ENCODE measurements at places on chromosomes 13 and 19.

- DNase-seq: no peak
Measured at GRCh38 chr13:30744056-30744680, 8.8 kb downstream of the ALOX5AP start.

- no peak for DNase-seq
Measured at GRCh38 chr19:51735759-51736449, 12.1 kb upstream of the HAS1 start.

DNA sequence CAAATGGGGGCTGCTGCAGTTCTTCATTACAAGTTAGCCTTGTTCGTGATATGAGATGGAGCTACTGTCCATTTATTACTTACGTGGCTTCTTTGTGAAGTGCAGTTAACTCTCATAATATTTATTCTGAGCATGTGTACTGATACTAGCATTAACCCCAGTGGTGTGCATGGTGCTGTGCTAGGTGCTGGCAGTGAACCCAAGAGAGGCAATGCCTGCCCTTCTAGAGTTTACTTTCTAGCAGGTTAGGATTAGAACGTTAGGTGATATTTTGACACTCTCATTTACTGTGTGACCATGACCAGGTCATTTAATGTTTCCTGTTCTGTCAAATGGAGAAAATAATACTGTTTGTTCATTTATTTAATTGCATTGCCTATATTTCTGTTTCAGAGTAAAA, 16.9 kb downstream of the PIBF1 start:
- DNase-seq: no peak

GRCh38 chr19:31701146-31701545, 351.9 kb upstream of the TSHZ3 start:
- no peak for DNase-seq

- DNase-seq: peak; percentile 36
Measured at GRCh38 chr19:51439021-51439465, 19.2 kb downstream of the SIGLEC8 start.

DNA sequence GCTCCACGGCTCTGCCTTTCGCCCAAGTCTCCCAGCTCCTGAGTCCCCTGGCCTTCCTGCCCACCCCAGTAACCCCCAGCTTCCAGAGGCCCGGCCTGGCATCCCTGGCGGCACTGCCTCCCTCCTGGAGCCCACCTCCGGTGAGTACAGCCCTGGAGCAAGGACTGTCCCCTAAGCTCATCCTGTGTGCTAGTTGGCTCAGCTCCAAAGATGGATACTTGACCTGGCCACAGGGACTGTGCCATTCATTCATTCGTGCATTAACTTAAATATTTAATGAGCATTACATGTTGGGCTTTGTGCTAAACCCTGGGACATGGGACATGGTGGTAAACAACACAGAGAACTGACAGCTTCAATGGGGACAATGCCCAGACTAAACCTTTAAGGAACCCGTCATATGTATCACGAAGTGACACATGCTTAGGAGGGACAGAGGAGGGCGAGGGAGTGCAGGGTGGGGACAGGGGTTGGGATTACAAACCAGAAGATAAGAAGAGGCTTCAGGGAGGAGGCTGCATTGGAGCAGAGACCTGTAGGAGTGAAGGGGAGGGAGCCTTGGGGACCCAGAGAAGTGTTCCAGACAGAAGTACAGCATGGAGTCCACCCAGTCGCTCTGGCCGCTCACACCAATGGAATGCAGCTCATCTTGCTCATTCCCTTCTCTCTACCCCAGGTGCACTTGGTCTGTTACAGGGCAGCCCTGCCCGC, 6.9 kb upstream of the OVOL3 start:
- DNase-seq: peak; percentile 84
